Iris pigment epithelial cell (primary cell): ENCODE measurements at places on chromosomes 6 and 20.
A peak's percentile ranks its signal among the peaks of the same experiment; 100 is the strongest.

- peak; percentile 29 for DNase-seq
These were observed 2.1 kb downstream of the FOXP4 start for GRCh38 chr6:41548098-41548840.

DNA sequence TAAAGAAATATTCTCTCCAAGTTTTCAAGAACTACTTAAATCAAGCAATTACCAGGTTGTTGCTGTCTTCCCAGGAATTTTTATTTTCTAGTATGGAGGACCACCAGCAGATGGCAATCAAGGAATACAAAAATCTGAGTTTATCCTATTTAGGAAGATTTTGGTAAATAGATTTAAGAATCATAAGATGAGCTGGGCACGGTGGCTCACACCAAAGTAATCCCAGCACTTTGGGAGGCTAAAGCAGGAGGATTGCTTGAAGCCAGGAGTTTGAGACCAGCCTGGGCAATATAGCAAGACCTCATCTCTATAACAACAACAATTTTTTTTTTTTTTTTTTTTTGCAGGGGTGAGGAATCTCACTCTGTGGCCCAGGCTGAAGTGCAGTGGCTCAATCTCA lies 19.3 kb upstream of the SEC63 start:
- peak; percentile 34 for DNase-seq

- DNase-seq: no peak
These were observed 21.2 kb upstream of the AFDN start for GRCh38 chr6:167805349-167806060.

DNA sequence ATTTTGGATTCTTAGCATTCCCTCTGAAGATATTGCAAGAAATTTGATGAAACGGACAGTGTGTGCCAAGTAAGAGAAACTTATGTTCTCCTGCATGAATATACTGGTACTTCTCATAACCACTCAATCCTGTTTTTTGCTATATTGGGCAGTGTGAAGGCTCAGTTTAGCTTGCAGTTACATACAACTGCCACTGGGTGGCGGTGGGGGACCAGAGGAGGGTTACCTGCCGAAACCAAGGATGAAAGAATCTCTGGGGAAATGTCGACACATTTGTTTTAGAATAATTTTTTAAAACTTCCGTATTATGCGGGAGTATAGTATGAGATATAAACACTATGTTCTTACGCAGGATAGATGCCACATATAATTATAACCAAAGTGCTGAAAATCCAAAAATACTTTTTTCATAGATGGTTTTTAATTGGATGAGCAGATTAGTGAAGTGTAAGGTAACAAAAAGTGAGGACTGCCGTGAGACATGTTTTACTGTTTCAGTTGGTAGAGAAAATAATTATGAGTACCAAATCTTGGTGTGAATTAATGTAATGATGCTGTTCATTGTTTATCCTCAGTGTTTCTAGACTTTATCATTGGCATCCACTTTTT lies 9.7 kb downstream of the TRMT11 start:
- DNase-seq: peak; percentile 57

- DNase-seq: peak; percentile 12
These were observed 636 bp downstream of the SRF start for GRCh38 chr6:43171707-43172103.

DNA sequence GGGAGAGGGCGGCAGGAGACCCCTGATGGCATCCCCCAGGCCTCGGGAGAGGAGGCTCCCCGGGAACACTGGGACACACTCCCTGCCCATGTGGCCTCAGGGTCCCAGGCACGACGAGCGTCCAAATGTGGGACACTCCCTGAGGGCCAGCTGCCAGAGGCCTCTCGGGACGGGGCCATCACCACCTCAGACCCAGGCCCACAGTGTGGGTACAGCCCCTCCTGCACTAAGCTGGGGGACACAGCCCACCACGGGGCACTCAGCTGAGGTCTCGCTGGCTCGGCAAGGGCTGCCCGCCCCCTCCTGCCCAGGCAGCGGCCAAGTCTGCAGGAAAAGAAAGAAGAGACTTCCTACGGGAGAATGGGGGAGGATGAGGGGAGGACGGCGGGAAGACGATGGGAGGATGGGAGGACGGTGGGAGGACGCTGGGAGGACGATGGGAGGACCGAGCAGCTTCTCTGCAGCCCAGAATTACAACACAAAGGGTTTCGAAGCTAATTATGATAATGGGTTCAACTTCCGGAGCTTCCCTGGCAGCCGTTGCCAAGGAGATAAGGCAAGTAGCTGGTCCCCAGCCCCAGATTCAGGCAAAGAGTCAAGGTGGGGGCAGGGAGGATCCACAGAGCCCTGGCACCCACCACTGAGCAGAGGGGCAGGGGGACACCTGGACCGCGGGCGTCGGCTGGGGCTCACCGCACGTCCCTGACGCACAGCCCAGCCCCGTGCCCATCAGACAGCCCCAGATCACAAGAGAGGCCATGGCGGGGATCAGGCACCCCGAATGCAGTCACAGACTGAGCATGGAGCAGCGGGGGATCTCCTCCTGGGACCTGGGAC lies 17.5 kb downstream of the KCNQ2 start:
- no peak for DNase-seq

GRCh38 chr20:47330933-47331708 lies 25.4 kb downstream of the ZMYND8 start:
- peak; percentile 92 for DNase-seq

GRCh38 chr20:51526754-51527153 lies 15.8 kb downstream of the NFATC2 start:
- DNase-seq: no peak

DNA sequence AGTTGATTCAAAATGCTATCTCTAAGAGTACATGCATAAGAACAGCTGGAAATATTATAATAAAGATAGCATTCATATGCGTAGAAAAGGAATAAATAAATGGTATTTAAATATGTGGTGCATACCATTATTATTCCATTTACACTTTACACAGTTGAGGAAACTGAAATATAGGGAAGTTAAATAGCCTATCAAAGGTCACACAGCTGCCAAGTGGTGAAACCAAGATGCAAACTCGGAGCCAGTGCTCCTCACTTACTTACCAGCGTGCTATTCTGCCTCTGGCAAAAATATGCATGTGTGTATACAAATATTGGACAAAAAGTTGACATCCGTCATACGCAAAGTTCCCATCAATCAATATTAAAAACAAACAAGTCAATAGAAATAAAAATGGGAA lies 22.3 kb upstream of the ANKEF1 start:
- DNase-seq: no peak

DNA sequence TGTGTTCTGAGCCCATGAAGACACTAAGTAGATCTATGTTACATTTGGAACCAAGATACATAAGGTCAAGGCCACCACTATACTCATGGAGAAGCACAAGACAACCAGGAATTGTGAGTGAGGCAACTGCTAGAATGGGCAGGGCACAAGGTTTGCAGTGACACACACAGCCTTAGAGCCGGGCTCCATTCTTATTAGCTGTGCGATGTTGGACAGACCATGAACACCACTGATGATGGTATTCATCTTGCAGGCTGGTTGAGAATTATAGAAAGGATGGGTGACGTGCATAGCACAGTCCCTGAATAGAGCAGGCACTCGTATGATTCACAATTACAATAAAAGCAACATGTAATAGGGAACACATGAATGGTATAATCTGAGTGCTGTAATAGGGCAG lies 172.4 kb downstream of the GJA10 start:
- no peak for DNase-seq

GRCh38 chr20:31542201-31542842 lies 28.1 kb downstream of the HM13 start:
- DNase-seq: no peak

- peak; percentile 93 for DNase-seq
These were observed 423.7 kb upstream of the MARCKS start for GRCh38 chr6:113433335-113433991.

DNA sequence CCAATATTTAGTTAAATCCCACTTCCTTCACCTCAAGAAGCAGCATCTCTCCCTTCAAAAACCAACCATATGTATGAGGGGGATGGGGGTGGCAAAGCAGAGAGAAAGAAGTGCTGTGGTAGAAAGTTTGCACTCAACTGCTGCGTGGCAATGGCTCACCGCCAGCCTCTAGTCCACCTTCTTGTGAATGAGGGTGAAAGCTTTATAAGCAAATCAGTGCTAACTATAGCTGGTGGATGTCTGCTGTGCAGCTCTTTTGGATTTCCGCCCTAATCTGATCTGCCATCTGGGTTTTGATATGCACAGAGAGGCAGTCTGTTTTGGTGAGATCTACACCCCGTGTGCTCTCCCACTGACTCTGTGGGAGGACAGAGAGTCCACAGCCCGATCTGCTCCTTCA lies 281.2 kb upstream of the SUPT3H start:
- no peak for DNase-seq

GRCh38 chr6:152295346-152295745 lies 341.8 kb downstream of the SYNE1 start:
- DNase-seq: peak; percentile 97

DNA sequence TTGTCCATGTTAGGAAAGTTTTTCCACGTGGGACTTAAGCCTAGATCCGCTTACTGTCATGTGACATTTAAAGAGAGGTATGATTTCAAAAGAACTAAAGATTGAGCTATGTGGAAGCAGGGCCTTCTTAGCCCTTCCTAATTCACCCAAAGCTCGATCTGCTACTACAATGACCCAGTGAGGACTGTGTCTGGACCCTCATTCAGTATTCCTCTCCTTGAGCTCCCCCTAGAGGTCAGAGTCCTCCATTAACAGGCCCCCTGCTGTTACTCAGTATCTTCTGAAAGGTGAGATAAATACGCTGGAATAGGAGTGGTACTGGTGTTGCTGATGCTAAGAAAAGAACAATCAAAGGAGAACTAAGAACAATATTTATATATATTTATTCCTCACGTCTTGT lies 414.0 kb downstream of the GJA1 start:
- DNase-seq: peak; percentile 75

DNA sequence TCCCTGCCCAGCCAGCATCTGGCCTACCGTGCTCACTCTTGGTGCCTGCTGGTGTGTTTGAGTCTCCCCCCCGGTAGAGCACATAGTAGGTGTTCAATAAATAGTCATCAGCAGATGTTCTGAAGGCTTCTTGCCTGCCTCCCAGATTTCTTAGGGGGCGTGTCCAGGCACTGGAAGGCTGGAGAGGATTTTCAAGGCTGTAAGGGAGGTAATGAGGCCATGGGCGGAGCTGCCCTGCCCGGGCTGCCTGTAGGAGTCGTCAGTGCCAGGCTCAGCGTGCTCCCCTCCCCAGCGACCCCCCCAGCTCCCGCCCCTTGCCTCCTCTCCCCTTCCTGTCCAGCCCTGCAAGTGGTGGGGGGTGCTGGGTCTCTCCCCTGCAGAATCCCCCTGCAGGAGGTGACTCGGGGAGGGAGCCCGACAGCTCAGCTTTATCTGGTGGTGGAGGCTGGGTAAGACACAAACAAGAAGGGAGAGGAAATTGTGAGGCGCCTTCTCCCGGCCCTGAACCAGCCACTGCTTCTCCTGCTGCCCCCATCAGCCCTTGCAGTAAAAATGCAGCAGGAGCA lies 55.9 kb downstream of the BCAS4 start:
- DNase-seq: no peak
